Lower leg skin (tissue), 4 donors: ENCODE measurements at places on chromosomes 11 and 22. TPM values are rescaled to one million over a fixed set of nuclear protein-coding genes. Genes with fewer than 3 reads are reported as not detected.

GRCh38 chr11:65987336-65987735 is 14.6 kb downstream of the EIF1AD start:
- DNase-seq: no peak

DNA sequence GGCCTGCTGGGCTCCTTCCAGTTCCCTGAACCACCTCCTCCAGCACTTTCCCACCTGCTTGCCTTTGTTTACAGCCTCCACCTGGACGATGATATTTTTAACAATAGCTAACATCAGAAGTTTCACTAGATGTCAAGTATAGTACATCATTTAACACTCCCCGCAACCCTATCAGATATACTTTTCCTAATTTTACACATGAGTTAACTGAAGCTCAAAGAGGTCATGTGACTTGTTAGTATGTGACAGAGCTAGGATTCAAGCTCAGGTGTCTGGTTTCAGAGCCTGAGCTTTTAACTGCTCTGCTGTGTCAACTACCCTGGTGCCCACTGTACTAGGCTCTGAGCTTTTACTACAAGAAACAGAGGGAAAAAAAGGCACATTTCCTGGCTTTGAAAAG is 14.3 kb upstream of the HPX start:
- DNase-seq: no peak

GRCh38 chr11:1531449-1532013 is 40.5 kb downstream of the DUSP8 start:
- DNase-seq: no peak

DNA sequence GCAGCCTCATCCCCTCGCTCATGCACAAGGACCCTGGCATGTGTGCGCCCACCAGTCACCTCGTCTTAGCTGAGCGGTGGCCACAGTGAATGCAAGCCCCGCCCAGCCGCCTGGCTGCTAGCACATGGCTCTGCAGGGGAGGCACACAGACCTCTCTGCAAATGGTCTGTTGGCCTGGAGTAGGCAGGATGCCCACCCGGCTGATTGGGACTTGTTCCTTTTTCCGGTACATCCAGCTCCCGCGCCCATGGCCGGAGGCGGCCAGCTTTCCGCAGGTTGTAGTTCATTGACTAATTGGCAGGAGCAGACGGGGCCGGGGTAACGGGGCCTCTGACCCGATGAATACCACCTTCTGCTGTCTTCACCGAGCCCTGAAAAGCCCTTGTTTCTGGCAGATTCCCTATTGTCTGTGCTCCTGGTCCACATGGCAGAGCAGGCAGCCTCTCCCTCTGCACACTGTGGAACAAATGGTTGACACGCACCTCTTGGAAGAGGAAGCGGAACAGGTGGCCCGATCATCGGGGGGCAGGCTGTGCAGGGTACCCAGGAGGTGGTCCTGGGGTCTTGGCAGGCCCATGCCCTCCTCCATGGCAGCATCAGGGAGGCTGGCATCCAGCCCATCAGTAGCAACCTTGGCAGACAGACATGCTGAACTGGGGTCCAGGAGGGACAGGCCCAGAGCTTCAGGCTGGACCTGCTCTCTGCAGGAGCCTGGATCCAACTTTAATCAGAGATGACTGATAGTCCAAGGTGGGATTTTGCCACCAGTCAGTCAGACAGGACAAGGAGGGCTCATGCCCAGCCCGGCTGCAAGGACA is 1512.0 kb downstream of the BRD1 start:
- DNase-seq: peak; percentile 77

DNA sequence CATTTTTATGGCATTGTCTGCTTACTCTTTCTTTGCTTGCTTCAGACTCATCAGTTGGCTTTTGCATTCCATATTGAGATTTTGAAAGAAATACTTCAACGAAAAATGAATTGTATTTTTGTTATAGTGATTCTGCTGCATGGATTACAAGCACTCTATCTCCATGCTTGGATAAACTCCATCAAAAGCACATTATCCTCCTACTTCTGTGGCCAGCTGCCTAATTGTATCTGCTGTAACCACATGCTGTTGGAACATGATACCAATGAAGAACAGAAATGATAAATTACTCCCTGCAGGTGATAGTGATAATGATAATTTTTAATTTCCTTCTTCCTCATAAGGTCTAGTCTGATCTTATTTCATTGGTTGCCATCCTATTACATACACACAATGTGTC is 100.8 kb downstream of the PRMT3 start:
- no peak for DNase-seq

- no peak for DNase-seq
Observed at GRCh38 chr22:47116426-47117341, 354.2 kb downstream of the TBC1D22A start.

GRCh38 chr11:132006884-132007580 is 636.6 kb downstream of the NTM start:
- no peak for DNase-seq

- no peak for DNase-seq
Observed at GRCh38 chr11:86128914-86129313, 60.0 kb upstream of the PICALM start.

DNA sequence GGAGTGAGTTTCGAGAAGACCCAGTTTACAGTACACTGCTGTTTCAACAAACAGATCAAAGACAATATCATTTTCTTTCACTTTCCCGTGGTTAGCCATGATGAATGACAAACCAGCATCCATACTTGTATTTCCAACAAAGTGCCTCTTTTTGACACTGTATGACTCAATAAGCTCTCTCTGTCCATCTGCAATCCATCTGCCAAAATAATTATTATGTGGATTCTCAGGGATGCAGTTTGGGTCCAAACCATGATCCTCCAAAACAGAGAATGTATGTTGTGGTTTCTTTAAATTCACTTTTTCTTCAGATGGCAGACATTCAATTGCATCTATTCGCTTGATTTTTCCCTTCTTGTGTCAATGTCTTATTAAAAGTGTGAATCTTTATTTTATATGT is 37.8 kb upstream of the RASD2 start:
- DNase-seq: no peak

DNA sequence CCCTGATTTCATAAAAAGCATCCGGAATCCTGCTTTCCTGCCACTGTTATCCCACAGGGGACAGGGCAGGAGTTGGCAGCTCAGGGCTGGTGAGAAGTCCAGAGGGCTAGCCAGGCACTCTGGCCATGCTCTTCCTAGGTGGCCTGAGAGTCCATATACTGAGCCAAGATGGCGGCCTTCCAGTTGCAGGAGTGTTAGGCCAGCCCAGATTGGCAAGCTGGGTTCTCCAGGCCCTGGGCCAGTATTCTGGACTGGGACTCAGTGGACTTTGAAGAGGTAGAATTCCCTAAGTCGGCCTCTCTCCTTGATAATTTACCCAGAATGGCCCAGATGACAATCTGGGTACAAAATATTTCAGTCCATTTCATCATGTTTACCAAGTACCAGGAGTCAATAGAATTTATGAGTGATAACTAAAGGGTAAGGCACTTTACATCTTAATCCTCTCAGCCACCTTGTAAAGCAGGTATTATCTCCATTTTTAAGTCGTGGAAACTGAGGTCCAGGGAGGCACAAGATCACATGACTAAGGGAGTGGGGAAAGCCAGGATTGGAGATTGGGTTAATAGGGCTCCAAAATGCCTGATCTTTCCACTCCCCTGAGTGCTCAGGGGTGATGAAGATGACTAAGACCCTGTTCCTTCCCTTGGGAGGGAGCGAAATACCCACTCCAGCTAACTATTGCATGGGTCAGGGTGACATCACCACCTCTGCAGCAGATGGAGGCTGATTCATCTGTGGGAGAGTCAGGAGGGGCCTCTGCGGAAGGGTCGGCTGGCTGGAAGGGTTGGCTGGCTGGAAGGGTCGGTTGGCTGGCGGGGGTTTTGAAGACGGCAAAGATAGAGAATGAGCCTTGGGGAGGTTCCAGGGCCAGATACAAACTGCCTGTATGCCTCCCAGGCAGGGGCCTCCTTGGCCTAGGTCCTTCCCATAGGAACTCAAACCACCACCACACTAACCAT is 1.2 kb upstream of the MICALL1 start:
- peak; percentile 90 for DNase-seq

Gene PKDREJ
- 0.15 TPM for total RNA-seq

Gene GLB1L3
- 18.5 TPM for total RNA-seq

Gene GVQW3
- 0.42 TPM for total RNA-seq
